ENCODE measurements at places on chromosomes 7 and 10. TPM values are rescaled to one million over a fixed set of nuclear protein-coding genes. Genes with fewer than 3 reads are reported as not detected.

NPC1L1 gene
- total RNA-seq: not detected

UNCX gene
- total RNA-seq: not detected

CPEB3 gene
- 1.9 TPM for total RNA-seq

C10orf53 gene
- total RNA-seq: not detected

HABP2 gene
- total RNA-seq: not detected

BEND7 gene
- total RNA-seq: 9.6 TPM

ELAPOR2 gene
- total RNA-seq: 42.9 TPM

NPFFR1 gene
- total RNA-seq: 0.08 TPM

Data from GM23338 (cell line).